A172 (cell line): ENCODE measurements at places on chromosomes 4 and X.
A peak's percentile ranks its signal among the peaks of the same experiment; 100 is the strongest.

DNA sequence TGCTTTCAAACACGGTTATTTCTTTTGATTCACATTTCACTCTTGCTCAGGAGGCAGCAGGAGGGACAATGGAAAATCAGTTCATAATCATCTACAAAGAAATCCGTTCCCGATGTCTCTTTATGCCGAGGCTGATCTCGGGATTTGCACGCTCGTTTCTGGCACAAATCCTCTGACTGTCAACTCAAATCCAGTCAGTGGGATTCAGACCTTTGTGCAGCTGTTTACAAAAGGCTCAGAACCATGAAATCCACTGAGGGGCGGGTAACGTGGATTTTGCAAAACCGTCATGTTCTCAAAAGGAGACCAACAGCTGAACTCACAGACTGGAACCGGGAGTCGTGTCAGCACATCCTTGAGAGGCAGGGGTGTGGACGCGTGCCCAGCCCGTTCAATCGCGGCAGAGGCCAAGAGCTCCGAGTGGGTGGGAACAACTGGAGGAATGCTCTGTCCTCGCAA lies 46.4 kb downstream of the ACOX3 start:
- DNase-seq, result no peak

- DNase-seq, result no peak
Measured at GRCh38 chrX:40883021-40883619, 147.8 kb upstream of the MED14 start.

- DNase-seq, result no peak
Measured at GRCh38 chrX:134625315-134625718, 33.0 kb downstream of the PLAC1 start.

DNA sequence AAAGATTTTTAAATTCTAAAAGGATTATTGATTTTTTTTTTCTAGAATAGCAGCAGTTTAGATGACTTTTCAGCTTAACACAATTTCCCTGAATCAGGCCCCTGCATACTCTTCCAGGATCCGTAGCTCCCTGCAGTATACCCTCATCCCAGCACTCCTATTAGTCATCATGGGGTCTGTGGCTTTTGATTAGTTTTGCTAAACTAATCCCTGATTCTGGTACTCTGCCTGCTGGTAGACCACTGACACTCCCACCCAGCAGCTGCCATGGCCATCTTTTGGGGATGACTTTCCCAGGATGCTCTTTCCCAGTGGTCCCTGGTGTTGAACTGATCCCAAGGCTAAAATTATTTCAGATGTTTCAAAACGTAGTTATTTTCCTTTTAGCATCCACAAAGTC lies 802.0 kb downstream of the RAPGEF2 start:
- no peak for DNase-seq

DNA sequence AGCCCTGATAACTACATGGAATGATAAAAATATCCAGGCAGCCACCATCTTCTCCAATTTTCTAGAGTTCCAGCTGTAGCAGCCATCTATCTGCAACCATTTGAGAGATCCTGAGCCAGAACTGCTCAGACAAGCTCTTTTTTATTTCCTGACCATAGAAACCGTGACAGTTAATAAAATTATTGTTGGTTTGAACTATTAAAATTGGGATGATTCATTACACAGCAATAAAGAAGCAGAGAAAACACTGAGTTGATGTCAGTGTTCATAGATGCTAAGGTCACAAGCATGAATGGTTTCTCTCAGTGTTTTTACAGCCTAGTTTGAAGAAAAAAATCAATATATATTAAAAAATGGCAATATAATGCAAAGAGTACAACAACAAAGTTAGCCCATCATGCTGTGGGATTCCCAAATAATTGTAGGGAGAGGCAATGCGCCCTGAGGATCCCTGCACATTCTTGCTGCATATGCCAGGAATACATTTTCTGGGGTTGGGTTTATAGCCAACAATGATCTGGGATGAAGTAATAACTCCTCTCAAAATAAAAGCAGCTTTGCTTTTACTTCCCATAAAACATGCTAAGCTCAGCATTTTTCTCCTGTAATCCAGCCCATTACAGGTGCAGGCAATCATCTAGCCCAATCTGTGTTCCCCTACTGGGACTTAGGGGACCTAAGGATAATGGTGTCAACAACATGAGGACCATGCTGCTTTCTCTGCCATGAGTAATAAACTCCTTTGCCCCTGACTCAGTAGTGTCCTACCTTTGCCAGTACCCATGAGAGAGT lies 84.0 kb downstream of the PABPC4L start:
- no peak for DNase-seq

DNA sequence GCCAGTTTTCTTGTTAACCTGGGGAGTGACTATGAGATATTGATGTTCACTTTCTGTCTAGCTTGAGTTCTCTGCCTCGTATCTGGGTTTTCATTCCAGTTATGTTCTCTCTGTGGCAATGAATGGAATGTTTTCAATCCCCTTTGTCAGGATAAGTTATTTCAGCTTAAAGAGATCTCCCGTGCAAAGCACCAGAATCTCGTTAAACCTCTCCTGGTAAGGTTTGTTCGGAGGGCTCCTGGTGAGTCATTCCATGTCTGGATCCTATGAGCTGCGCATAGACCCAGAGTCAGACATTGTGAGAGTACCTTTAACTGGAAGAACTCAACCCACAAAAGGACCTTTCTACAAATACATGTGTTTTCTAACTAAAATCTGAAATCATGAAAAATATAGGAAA lies 51.0 kb downstream of the KDR start:
- DNase-seq, result peak; percentile 37

DNA sequence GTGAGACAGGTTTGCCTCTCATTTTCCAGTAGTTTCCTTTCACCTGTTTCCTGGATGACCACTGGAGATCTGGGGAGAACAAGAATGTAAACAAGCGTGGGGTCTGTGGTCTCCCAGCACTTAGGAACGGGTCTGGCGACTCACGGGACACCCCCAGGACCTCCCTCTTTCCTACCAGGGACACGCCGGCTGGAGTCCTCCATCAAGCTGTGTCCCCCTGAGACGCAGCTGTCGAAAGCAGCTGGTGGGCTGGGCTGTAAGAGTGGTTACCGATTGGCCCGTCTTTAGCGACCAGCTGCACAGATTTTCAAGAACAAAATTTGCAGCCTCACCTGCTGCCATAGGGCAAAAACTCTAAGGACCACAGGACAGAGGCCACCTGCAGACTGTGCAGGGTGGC lies 11.9 kb downstream of the LRPAP1 start:
- DNase-seq, result no peak

- DNase-seq, result no peak
Measured at GRCh38 chr4:139734201-139734874, 68.7 kb downstream of the MGST2 start.

DNA sequence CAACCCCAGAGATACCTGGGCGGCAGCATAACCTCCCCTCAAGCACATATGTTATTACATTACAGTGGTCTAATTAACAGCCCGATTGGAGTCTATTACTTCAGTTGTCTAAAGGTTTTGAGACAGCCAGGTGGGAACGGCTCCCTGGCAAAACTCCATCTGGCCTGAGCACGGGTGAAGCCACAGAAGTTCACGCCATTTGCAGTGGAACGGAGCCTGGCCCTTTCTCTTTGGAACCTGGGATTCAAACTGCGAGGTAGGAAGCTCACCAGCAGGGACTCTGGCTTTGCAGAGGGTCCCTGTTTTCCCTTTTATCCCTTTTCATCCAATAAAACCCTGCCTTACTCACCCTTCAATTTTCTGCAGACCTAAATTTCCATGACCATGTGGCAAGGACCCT lies 45.9 kb upstream of the NEIL3 start:
- DNase-seq, result no peak

DNA sequence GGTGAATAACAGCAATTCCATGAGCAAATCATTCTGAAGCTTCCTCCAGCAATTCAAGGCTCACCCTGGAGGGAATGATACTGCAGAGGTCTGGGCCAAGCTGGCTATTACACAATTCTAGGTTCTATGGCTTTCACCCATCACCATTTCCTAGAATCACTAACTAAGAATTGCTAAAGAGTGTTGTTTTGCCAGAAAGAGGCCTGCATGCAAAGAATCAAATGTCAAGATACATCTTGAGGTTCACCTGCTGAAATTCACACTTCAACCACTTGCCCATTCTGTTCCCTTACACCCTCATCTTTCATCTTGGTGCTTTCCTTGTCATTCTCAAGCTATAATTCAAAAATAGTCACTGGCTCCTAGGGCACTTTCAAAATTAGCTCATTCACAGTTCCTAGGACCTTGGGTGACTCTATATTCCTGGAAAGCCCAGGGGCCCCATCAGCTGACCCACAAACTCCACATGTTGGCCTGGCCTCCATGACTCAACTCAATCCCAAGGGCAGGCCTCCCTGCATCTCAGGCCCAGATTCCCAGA lies 7.0 kb downstream of the APBB2 start:
- no peak for DNase-seq

GRCh38 chr4:73259571-73260090 lies 1.0 kb upstream of the ANKRD17 start:
- no peak for DNase-seq

GRCh38 chr4:145760176-145760575 lies 80.2 kb downstream of the C4orf51 start:
- no peak for DNase-seq

- DNase-seq, result no peak
Measured at GRCh38 chr4:56445699-56446098, 9.6 kb downstream of the PAICS start.

DNA sequence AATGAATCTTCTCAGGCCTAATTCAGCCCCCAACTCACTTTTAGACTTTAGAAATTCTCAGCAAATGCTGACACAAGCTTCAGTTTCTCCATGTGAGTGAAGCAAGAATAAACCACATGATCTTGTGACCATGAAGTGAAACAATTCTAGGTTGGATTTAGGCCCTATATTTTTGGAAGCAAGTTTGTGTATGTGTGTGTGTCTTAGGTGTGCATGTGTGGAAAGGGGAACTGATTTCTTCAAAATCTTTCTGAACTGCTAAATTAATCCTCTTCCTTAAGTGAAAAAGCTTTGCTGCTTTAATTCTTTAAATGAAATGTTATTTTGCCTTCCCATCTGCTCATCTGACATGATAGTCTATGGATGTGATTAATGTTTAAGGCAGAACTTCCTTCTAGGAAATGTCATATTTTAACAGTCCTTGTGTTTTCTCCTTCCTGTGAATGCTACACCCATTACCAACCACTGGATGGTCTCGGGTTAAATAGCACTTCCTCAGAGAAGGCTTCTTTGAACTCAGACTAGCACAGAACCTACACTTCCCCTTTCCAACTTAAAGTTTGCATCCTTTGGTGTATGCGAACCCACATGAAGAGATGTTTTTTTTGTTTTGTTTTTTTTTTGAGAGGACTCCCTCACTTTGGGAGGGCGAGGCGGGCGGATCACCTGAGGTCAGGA lies 1.2 kb upstream of the TMEM144 start:
- DNase-seq, result no peak

- no peak for DNase-seq
Measured at GRCh38 chr4:141120036-141120593, 13.2 kb downstream of the RNF150 start.
